ENCODE measurements at places on chromosomes 5 and 9. TPM values are rescaled to one million over a fixed set of nuclear protein-coding genes. Genes with fewer than 3 reads are reported as not detected.

- DNase-seq: no peak
- H3K4me3 ChIP-seq: no peak overlapping the region
- no peak overlapping the region for H3K27ac ChIP-seq
- H3K27me3 ChIP-seq: no peaks in the 10 kb centered on the region
- H3K36me3 ChIP-seq: no peaks in the 10 kb centered on the region
Measured at GRCh38 chr9:28155067-28155466, 581.8 kb upstream of the C9orf72 start.

- H3K27me3 ChIP-seq: peaks cover 18% of the 10 kb centered on the region
- no peak overlapping the region for H3K4me3 ChIP-seq
- no peaks in the 10 kb centered on the region for H3K4me1 ChIP-seq
- H3K27ac ChIP-seq: no peak overlapping the region
Measured at GRCh38 chr9:135090547-135090946, 3.1 kb downstream of the OLFM1 start.

GRCh38 chr5:177233206-177233605, 70.3 kb downstream of the RAB24 start:
- no peak overlapping the region for H3K27ac ChIP-seq
- peaks cover 17% of the 10 kb centered on the region for H3K36me3 ChIP-seq
- H3K4me1 ChIP-seq: peaks cover 29% of the 10 kb centered on the region
- no peaks in the 10 kb centered on the region for H3K27me3 ChIP-seq

UHRF2 gene
- 12.2 TPM for total RNA-seq
